ENCODE measurements at places on chromosomes 4 and X.

- DNase-seq: no peak
These were observed 8.0 kb upstream of the FNIP2 start for GRCh38 chr4:158760866-158761265.

DNA sequence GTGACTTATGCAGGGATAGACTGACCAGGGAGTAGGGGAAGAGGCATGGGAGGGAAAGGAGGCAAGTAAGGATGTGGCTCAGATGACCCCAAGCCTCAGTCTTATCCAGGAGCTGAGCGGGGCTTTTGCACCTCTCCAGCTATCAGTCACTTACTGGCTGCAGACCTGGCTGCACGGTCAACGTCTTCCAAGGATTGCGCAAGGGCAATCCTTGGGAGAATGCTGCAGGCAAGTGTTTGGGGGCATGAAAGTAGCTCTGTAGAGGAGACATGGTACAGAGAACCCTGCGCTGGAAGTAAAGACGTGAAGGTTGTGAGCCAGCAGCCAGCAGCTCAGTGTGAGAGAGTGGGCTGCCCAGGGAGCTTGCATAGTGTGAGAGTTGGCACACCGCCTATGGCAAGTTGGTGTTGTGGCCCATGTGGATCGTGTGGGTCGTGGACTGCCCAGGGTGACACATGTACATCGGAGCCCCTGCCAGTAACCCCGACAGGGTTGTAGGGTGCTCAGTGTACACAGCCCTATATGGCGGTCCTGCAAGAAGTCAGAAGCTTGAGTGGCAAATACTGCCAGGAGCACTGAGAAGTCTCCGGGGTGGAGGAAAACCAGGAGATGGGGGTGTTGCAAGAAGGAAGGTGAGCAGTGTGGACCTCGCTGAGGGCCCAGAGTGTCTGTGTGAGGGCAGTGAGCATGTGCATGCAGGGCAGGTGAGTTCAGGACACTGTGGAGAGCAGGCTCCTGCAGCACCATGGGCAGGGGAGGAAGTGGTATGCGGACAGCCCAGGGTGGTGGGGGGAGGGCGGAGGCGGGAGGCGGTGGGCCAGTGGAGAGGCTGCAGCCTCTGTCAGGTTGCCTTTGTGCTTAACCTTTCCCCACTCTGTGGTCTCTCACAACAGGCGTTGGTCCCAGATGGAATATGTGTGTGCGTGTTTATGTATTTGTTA, 50.9 kb downstream of the KIT start:
- no peak for DNase-seq

DNA sequence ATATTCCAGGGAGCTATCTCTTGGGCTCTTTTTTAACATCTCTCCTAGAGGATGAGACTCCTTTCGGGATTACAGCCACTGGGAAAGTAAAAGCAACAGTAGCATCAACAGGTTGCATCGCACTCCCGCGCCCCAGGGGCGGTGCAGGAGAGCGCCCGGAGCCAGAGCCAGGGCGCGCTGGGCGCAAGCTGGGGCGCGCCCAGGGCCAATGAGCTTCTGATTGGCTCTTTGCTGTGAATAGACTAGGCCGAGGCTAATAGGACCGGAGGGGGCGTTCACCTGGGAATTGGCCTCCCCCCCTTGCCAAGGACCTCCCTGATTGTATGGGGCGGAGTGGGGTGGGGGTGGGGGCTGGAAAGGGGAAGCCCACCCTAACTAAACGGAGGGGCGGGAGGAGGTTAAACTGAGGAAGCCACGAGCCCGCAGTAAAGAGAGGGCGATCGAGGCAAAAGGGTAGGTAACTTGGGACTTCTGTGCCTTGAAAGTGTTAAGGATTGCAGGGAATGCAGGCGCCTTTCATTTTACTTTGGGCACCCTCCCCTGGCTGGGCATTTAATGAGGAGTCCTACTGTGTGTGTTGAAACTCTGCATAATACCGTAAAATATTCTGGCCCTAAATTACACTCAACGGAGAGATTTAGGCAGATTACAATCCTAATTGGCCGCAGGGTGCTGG, 1.1 kb upstream of the ATOH1 start:
- DNase-seq: no peak

DNA sequence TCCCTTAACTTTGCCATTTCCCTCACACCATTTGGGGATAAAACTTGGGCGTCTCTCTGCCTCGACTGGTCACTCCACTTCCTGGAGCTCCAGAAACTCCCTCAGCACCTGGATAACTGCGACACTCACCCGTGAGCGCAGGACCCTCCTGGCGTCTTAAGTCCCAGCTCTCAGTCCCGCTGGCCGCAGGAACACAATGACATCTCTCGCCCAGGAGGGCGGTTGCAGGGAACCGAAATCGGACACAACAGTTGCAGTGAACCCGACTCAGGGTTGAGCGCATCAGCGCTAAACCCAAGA, 370.9 kb upstream of the SMIM31 start:
- DNase-seq: no peak

DNA sequence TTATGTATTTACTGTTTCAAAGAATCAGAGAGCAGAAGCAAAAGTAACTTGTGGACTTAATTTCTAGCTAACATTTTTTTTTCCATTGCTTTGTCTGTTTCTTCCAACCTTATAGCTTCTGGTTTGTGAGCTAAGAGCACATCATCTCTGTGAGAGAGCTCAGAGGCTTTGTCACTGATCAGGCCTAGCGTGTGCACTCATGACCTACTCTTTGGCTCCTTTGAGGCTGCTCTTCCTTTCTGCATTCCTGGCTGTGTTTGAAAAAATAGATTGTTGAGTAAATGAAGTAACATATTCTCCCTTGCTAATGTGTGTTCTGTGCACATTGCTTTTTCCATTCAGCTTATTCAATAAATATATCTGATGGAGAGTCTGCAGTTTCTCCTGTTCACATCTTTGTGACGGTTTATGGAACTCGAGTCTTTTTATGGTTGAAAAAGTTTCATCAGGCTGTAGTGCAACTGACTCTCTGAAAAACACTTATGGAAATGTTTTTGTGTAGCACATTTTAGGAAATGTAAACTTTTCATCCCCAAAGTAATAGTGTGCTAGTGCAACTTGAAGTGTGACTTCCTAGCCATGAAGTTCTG, 133.0 kb downstream of the RAPGEF2 start:
- no peak for DNase-seq

- no peak for DNase-seq
These were observed 238.5 kb upstream of the PGRMC2 start for GRCh38 chr4:128525992-128526630.

Data from AG04449 (cell line).